ENCODE measurements at places on chromosomes 11 and 22.

GRCh38 chr11:127997594-127997993 lies 589.8 kb downstream of the ETS1 start:
- no peak for DNase-seq

DNA sequence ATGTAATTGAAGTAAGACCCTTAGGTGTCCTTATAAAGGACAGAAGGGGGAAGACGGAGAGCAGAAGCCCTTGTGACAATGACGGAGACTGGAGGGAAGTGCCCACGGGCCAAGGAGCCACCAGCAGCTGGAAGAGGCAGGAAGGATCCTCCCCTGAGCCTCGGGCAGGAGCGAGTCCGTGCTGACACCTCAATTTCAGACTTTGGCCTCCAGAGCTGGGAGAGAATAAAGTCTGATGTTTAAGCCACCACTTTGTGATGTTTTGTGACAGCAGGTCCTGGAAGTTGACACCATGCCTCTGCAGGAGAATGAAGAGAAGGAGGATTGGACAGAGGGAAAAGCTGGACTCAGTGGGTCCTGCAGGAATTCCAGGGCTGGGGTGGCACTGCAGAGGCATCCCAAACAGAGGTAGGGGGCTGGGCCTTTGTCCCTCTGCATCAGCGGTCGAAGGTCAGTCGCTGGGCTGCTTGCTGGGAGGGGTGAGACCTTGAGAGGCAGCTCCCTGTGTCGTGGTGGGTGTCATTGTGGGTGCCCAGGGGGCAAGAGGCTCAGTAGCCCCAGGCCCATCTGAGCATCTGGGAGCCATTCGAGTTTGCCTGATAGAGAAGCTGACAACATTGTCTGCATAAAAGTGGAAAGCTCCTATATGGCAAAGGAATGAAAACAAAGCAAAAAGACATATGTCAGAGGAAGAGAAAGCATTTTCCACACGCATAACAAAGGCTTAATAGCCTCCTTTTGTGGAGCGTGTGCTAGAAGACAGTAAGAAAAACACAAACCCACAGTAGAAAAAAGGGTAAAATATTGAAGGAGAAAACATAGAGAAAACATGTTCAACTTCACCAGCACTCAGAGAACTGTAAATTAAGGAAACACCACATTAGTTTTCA lies 68.8 kb downstream of the RTL6 start:
- no peak for DNase-seq

GRCh38 chr22:20859615-20860014 lies 808 bp downstream of the SNAP29 start:
- DNase-seq = no peak

DNA sequence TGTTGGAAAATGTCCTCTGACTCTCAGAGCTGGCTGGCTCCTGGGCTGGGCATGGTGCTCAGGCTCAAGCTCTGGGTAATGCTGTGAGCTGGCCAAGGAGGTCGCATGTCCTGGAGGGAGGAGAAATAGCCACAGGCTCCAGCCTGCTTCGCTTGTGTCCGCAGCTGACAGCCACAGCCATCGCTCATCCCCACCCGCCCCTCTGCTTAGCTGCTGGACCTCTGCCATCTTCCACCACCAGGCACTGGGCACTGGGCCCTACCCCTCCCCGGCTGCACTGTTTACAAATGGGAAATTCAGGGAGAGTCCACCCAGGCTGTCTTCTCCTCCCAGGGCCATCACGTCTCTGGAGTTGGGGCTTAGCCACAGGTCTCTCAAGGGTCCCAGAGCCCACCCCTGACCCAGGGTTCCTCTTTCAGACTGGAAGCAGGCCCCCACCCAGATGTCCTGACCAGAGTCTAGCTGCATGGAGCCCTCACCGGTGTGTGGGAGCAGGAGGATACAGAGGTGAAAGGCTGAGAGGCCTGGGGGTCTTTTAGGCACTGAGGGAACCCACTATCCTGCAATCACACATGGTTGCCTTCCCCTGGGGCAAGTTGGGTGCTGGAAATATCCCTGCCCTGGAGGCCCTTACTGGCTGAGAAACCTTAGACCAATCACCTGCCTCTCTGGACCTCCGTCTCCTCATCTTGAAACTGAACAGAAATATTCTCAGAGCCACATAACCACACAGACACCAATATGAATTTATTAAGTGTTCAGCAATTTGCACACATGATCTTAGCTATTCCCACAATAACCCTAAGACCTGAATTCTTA lies 62.7 kb downstream of the CD82 start:
- peak; percentile 39 for DNase-seq

DNA sequence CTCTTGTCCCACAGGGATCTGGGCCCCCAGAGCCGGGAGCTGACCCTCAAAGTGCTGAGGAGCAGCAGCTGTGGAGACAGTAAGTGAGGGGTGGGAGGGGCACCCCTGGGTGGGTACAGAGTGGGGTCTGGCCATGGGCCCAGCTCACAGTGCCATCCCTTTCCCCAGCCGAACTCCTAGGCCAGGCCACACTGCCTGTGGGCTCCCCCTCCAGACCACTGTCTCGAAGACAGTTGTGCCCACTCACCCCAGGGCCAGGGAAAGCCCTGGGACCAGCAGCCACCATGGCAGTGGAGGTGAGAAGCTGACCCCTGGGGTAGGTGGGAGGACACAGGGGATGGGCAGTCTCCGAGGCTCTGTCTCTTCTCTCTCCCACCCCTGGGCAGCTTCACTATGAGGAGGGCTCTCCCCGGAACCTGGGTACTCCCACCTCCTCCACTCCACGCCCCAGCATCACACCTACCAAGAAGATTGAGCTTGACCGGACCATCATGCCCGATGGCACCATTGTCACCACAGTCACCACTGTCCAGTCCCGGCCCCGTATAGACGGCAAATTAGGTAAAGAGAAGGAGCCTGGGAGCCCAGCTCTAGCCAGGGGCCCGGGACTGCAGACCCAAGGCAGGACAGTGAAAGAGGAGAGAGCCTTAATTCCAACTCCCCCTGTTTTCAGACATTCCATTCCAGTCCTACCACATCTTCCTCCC lies 5.3 kb downstream of the C2CD2L start:
- DNase-seq = no peak

DNA sequence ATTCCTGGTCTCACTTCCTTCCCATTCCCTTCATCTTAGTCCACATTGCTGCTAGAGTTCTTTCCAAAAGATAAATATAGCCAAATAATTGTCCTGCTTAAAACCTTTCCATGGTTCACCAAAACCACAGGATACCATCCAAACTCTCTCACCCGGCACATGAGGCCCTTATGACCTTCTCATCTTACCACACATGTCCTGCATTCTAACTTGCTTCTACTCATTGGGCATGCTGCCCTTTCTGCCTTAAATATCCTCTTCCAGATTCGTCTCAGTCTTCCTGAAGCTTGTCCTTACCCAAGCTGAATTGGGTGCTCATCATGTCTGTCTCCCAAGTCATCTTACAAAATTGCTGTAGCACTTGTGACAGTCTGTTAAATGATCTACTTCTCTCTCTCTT lies 114.9 kb downstream of the MPPED2 start:
- DNase-seq = no peak

DNA sequence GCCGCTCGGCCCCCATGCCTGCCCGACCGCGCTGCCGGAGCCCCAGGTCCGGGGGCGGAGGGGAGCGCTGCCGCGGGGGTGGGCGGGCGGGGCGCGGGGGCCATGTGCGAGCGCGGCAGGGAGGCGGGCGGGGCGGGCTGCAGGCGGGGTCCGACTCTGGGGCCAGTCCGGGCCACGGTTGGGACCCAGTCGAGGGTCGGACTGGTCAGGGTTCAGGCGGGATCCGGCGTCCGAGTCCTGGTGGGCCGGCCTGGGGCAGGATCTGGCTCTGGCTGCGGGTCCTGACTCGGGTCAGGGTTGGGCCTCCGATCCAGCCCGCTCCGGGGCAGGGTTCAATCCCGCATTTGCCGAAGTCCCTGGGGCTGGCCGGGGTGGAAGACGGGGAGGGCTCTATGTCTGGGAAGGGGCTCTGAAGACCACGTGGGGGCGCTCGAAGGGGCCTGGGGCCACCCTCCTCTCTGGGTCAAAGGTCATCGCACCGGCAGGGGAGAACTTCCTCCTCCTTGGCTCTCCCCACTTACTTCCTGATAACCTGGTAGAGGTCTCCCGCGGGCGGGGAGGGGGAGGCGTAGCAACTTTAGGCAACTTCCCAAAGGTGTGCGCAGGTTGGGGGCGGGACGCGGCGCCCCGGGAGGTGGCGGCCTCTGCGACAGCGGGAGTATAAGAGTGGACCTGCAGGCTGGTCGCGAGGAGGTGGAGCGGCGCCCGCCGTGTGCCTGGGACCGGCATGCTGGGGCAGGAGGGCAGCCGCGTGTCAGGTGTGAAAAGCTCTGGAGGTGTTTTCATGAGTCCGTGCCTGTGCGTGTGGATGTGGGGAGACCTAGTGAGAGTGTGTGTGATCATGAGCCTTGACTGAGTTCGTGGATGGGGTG lies 603 bp downstream of the ESRRA start:
- peak; percentile 40 for DNase-seq

GRCh38 chr11:35337136-35337913 lies 82.0 kb downstream of the SLC1A2 start:
- peak; percentile 98 for DNase-seq

DNA sequence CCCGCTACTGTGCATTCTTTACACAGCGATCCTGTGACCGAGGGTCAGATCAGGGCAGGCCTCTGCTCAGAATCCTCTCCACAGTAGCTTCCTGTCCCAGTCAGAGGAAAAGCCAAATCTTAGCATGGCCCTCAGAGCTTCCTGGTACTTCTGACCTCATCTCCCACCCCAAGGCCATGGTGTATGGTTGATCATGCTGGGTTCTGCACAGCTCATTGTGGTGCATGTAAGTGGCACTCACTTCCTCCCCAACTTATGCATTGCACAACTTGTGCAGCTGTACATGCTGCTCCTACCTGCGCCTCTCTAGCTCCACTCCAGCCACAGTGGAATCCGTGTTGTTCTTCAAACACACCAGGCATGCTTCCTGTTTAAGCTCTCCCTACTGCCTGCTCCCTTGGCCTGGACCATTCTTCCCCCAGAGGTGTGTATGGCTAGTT lies 20.3 kb downstream of the BMAL1 start:
- DNase-seq = peak; percentile 7
